ENCODE measurements at places on chromosomes 5 and 9. TPM values are rescaled to one million over a fixed set of nuclear protein-coding genes. Genes with fewer than 3 reads are reported as not detected.

Gene FUT7
- total RNA-seq, result not detected

DNA sequence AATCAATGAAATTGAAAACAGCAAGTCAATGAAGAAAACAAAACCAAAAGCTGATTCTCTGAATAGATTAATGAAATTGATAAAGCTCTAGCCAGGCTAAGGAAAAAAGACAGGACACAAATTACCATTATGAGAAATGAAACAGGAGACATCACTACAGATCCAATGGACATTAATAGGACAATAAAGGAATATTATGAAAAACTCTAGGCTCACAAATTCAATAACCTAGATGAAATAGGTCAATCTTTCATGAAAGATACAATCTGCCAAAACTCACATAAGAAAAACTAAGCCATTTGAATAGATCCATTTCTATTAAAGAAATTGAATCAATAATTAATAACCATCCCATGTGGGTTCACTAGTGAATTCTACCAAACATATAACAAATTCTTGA is 37.3 kb downstream of the TTC23L start:
- H3K4me1 ChIP-seq, result no peaks in the 10 kb centered on the region
- H3K4me3 ChIP-seq, result no peak overlapping the region
- no peak overlapping the region for H3K27ac ChIP-seq
- DNase-seq, result no peak

GRCh38 chr9:100670719-100671118 is 92.8 kb downstream of the CAVIN4 start:
- no peak overlapping the region for H3K4me3 ChIP-seq
- no peaks in the 10 kb centered on the region for H3K27me3 ChIP-seq
- H3K36me3 ChIP-seq, result no peaks in the 10 kb centered on the region

Gene EQTN
- total RNA-seq, result 0.24 TPM

DNA sequence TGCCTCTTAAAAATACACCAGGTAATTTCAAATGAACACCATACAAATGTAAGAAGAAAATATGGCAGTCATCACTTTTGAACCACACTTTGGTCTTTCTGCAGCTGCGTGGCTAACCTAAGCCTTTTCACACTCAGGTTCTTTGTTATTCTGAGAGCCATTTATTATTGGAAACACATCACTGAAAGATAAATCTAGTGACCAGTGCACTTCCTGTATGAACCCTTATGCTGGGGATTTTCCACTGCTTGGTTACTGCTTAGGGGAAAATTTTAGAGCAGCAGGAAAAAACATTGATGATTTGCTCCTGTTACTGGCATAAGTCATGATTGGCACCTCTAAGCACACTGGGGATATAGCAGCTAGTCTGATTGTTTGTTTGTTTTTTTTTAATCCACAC is 58.6 kb upstream of the RANBP3L start:
- no peaks in the 10 kb centered on the region for H3K4me1 ChIP-seq
- H3K27me3 ChIP-seq, result no peaks in the 10 kb centered on the region
- no peak overlapping the region for H3K4me3 ChIP-seq
- H3K36me3 ChIP-seq, result no peaks in the 10 kb centered on the region

DNA sequence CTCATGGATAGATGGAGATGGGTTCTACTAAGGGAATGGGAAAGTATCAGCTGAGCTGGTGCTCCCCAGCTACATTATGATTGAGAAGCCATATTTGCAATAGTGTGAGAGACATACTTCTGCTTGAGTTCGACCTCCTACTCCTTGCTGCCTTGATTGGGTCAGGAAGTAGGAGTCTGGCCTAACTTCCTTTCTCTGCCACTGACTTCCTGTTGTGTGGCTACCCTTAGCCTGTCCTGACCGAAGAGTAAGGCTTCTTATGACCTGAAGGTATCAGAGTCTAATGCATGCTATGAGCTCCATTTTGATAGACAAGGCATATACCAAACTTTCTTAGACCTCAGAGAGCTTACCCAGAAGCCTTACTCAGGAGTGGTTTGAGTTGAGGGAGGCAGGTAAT is 53.9 kb downstream of the OSTF1 start:
- no peak overlapping the region for H3K4me3 ChIP-seq
- H3K4me1 ChIP-seq, result no peaks in the 10 kb centered on the region
- H3K27me3 ChIP-seq, result no peaks in the 10 kb centered on the region
- H3K27ac ChIP-seq, result no peak overlapping the region

Gene RNF14
- total RNA-seq, result 19.0 TPM

Gene PTGDS
- 1.9 TPM for total RNA-seq

DNA sequence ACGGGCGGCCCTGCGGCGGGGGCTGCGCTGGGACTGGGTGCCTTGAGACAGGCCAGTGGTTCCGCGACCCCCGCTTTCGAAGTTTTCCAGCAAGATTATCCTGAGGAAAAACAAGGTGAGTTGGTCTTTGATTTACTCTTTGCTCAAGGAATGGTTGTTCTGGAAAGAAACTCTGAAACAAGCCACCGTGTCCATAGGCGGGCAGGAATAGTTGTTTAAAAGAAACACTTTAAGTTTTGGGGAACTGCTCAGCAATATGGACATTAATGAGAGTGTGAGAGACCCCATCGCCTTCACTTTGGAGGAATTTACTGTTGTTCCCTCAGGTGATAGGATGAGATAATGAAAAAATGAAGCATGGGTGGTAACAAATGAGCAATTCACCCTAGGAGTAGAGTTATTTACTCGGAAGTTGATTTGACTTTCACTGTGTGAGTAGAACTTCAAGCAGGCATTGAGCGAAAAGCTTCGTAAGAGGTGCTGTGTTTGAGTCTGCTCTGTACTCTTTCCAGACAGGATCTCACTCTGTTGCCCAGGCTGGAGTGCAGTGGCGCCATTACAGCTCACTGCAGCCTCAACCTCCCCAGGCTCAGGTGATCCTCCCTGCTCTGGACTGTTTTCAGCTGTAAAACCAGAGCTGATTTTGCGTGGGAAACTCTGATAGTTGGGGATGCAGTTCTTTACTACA is 1.1 kb downstream of the DMRTA1 start:
- peaks cover 19% of the 10 kb centered on the region for H3K4me1 ChIP-seq
- peak; percentile 31 for DNase-seq
- no peaks in the 10 kb centered on the region for H3K27me3 ChIP-seq

DNA sequence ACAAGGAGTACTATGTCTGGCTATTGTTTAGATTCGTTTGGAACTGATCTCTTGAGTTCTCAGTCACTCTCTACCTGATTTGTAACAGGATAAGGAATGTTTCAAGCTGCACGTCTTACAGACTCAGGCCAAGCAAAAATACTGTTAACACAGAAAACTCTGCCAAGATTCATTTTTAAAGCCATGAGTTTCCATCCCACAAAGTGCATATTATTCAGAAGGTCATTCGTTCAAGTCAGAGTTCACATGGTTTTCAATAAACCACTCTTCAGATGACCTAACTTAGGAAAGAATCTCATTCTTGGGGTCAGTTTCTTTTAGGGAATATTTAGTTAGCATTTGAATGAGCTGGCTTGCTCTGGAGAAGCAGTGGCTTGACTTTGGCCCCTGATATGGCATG is 49.3 kb downstream of the F2R start:
- H3K27me3 ChIP-seq, result no peaks in the 10 kb centered on the region
- H3K4me3 ChIP-seq, result no peak overlapping the region
- no peak for DNase-seq
- H3K36me3 ChIP-seq, result no peaks in the 10 kb centered on the region

DNA sequence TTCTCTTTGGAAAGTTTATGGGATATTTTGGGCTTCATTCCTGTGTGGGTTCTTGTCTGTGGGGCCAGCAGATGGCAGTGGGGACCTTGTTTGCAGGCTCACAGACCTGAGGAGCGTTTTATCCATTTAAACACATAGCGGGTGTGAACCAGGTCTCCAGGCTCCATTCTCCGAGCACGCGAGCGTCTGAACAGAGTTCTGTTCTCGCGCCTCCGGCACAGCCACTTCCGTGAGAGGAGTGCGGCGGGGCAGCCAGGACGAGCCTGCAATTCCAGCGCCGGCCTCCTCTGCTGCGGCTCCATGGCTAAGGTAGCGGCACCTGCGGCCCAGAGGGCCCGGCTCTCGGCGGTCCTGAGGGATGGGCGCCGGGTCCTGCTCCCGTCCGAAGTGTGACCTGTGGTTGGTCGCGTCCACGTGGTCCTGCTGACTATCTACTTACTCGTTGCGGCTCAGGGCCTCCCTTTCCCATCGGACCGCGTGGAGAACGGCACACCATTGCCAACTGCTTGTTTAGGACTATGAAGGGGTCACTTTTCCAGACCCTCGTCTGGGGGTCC is 7.3 kb downstream of the NRARP start:
- peak overlapping the region; percentile 55 for H3K4me3 ChIP-seq
- H3K27ac ChIP-seq, result no peak overlapping the region
- peaks cover 29% of the 10 kb centered on the region for H3K4me1 ChIP-seq
- DNase-seq, result peak; percentile 74

- no peaks in the 10 kb centered on the region for H3K36me3 ChIP-seq
- H3K27ac ChIP-seq, result no peak overlapping the region
- H3K4me1 ChIP-seq, result peaks cover 29% of the 10 kb centered on the region
- peaks cover 48% of the 10 kb centered on the region for H3K27me3 ChIP-seq
Observed at GRCh38 chr5:139745132-139745799, 50.3 kb upstream of the PSD2 start.

Gene GOLM1
- 82.1 TPM for total RNA-seq

DNA sequence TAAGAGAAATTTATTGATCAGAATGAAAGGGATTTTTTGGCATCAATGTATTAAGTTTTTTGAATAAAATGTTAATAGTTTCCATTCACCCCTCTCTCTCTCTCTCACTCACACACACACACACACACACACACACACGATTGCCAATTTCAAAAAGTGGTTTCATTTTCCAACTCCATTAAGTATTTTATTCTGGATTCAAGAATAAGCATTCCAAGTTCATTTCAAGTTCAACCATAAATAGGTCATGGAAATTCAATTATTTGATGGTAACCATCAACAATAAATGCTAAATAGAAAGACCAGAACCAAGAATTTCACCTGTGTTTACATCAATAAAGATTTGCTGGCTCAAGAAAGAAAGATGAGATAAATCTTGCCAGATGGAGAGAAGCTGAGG is 171.6 kb downstream of the ADAMTS12 start:
- no peak overlapping the region for H3K4me3 ChIP-seq
- no peaks in the 10 kb centered on the region for H3K27me3 ChIP-seq
- no peak overlapping the region for H3K27ac ChIP-seq

DNA sequence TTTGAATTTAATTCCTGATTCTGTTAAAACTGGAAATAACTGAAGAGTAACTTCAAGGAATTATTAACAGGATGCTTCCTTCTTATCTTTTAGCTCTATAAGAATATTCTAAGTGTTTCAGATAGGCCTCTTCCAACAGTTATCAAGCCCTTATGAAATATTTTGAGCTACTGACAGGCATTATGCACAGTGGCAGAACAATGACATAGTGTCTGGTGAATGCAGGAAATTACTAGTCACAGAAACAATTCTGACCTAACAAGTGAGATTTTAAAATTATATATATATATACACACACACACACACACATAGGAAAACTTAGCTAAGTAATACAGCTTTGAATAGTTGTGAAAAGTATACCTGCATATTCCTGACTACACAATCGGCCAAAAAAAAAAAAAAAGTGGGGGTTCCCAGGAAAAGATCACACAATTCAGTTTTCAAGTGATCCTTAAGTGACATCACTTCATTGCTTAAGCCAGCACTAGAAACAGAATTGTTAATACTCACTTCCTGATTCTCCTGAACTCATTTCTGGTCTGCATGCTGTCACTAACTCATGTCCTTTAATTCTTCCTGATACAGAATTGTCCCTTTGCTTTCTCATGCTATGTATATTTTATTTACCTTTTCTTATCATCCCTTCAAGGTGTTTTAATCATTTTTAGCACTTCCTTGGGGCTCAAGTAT is 77.3 kb downstream of the SLC25A46 start:
- no peak overlapping the region for H3K27ac ChIP-seq
- DNase-seq, result no peak
- no peaks in the 10 kb centered on the region for H3K36me3 ChIP-seq
- H3K4me1 ChIP-seq, result peaks cover 4% of the 10 kb centered on the region
- no peaks in the 10 kb centered on the region for H3K27me3 ChIP-seq
- no peak overlapping the region for H3K4me3 ChIP-seq
